NCI-H460 (cell line): ENCODE measurements at places on chromosomes 4 and X.

DNA sequence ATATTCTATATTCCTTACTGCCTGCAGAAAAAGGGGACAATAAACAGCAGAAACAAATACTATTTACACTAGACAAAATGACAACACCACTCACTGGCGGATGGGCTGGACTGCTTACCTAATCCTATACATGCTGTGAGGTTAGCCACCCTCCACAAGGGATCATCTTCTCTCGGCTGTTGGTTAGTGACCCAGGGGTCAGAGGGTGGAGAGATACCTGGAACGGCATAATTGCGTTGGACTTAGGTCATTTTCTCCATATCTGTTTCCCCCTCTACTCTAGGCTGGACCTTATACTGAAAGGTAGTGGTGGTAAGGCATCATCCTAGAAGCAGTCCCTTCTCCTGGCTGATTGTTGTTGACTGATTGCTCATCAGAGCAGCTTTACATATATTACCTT is 286.8 kb upstream of the UGT8 start:
- DNase-seq = no peak

DNA sequence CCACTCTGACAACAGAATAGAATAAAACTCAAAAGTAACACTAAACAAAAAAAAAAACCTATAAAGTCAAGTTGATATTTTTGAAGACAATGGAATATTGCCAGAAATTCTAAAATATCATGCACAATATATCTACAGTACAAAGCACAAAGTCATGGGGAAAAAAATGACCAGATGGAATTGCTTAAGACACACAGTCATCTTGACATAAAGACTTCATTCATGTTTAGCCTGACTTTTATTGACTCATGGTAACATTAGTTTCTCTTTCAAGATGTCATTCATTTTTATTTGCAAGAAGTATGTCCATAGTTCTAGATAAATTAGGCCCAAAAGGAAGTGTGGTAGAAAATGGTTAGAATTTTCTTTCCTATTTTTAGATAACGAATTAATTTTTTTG is 259.1 kb downstream of the CAMK2D start:
- DNase-seq = peak; percentile 5

DNA sequence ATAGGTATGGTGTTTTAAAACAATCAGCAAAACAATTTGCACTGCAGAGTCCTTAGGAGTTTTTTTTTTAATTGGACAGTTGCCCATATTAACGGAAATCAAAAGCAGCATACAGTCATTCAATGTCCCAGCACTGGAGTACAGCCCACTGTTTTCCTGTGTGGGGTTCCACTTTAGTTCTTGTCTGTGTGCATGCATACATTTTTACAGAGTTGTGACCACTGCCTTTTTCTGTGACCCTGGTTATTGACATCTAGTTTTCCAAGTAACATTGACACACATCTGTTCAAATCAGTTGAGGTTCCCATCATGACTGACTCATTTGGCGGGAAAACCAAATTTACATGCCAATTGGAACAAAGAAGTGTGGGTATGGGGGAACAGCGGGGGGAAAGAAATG is 83.3 kb downstream of the HPRT1 start:
- DNase-seq = no peak

- DNase-seq = no peak
These were observed 212.2 kb downstream of the LDB2 start for GRCh38 chr4:16686195-16686594.
